ENCODE measurements at places on chromosomes 11 and 22.

DNA sequence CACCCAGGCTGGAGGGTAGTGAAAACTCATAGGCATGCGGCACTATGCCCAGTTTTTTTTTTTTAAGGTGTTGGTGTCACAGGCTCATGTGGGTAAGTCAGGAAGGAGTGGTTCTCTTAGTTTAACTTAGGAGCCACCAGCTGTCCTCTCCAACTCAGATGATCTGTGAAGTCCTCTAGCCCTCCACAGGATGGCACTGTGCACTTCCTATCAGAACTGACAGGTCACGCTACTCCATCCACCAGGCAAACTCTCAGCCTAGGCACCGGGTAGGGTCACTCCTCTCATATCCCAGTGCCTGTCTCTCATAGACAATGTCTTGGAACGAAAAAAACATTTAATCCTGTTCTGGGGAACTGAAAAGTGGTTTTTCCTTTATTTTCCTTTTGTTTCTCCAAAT is 16.5 kb downstream of the NAP1L4 start:
- DNase-seq: peak; percentile 24

GRCh38 chr22:42883121-42883520 is 26.0 kb upstream of the ARFGAP3 start:
- DNase-seq: no peak

- no peak for DNase-seq
Observed at GRCh38 chr11:60765355-60765754, 8.7 kb downstream of the MS4A15 start.

GRCh38 chr11:95599959-95600586 is 189.5 kb downstream of the FAM76B start:
- no peak for DNase-seq

DNA sequence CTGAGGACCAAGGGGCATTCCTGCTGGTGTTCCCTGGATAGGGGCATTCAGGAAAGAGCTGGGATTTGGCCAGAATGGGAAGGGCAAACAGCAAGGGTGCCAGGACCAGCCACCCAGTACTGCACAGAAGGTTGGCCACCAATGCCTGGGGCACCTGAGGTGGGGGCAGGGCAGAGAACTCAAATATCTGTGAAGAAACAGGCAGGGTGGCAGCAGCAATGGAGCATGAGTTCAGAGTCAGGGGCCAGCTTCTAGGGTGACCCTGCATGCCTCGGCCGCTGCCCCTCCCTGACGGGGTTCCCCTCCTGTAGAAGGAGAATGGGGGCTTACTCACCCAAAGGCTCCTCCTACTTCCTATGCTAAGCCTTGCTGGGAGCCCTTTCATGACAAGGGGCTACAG is 79.3 kb upstream of the SHANK2 start:
- DNase-seq: no peak

GRCh38 chr11:70587075-70587389 is 188.7 kb downstream of the CTTN start:
- no peak for DNase-seq

- DNase-seq: no peak
Observed at GRCh38 chr11:62856333-62856895, 17.0 kb upstream of the WDR74 start.

DNA sequence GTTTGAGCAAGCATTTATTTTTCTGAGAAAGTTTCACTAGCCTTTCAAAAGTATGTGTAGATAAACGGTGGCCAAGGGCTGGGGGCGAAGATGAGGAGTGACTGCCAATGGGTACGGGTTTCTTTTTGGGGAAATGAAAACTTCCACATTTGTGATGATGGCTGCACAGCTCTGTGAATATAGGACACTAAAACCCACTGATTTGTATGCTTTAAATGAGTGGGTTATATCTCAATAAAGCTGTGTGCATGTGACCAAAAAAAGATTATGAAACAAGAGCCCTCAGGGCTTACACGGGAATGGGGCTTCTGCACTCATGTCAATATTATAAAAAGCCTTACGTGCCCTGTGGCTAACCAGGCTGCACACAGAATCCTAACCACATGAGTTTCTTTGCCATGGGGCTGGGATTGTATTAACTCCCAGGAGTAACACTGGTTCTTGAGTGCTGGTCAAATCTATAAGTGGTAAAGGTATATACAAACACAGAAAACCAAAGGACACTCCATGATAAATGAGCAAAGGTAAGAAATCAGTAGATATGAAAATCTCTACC is 31.3 kb downstream of the ABCC8 start:
- DNase-seq: no peak

DNA sequence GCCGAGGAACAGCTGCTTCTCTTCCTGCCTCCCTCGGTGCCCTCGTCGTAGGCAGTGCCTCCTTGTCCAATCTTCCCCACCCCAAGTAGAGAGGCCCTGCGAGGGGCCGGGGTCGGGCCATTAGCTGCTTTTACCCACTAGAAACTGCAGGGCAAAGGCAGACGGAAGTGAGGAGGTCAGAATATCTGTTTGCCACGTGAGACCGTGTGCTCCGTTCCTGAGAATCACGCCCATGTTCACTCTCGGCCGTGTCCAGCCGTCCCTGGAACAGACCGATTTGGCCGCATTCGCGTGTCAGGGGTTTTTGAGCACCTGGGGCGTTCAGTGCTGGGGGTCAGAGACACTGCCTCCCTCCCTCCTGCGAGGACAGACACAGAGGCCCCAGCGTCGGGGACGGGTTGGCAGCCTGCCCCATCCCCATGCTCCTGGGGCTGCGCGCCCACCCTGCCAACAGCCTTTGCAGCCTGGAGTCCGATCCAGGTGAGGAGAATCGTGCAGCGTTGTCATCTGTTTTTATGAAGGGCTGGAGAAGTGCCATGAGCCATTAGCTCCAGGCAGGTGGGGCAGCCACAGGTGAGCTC is 982.2 kb downstream of the BRD1 start:
- no peak for DNase-seq

- no peak for DNase-seq
Observed at GRCh38 chr11:59173964-59174663, 2.2 kb downstream of the DTX4 start.

DNA sequence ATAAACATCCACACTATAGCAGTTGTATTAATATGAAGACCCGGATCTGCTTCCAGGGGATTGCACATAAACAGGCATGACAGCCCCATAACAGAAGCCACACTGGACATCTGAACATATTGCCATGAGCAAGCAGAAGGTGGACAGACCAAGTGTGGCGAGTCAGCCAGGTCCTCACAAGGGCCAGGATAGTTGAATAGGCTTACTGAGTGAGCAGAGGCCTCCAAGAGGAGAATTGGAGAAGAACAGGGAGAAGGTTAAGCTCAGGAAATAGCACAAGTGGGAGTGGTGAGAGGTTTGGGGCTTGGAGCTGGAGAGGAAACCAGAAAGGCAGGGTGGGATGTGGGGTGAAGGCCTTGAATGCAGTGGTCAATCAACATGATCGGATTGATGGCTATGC is 10.8 kb downstream of the SLC35C1 start:
- DNase-seq: no peak
